ENCODE measurements at places on chromosomes 3 and 15.

DNA sequence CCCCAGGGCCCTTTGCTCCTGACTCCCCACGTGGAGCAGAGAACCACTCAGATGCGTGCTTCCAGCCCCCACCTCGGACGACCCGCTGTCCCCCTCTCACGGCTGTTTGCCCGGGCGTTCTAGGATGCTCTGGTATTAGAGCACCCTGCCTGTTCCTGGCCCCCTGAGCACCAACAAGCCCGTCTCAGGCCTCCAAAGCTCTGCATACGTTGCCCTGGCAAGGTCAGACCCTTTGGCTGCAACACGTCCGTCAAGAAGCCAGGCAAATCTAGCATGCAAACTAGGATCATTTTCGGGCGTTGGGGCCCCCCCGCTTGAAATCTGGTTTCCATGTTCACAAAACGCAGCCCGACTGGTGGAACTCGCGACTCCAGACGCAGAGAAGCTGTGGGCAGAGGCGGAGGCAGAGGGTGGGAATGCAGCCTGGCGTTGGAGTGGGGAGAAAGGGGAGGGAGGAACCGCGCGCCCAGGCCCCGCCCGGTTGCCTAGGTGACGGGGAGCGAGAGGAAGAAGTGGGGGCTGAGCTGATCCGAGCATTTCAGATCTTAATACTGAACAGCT, 86.2 kb upstream of the PIAS1 start:
- DNase-seq, result no peak

GRCh38 chr3:3335903-3336302, 156.4 kb upstream of the CRBN start:
- DNase-seq, result no peak

DNA sequence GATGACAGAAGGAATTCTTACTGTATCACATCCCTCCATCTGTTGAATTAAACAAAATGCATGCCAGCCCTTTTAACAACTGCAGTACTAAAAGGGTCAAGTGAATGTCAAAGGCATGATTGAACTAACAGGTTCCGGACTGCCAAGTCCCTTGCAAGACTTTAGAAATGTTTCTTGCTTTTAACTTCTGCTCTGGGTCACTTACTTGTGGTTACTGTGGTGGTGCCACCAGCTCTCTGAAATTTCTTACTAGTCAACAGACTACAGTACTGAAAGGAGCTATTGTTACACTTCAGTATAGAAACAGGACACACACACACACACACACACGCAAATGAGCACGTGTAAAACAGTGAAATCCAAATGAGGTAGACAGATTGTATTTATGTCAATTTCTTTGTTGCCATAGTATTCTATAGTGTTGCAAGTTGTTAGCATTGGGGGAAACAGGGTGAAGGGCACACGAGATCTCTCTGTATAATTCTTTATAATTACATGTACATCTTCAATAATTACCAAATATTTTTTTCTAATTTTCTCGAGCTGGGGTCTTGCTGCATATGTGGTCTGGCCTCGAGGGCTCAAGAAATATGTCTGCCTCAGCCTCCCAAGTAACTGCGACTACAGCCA, 79.9 kb upstream of the SLC25A26 start:
- no peak for DNase-seq

- no peak for DNase-seq
These were observed 67.2 kb downstream of the EIF4E3 start for GRCh38 chr3:71657831-71658530.

DNA sequence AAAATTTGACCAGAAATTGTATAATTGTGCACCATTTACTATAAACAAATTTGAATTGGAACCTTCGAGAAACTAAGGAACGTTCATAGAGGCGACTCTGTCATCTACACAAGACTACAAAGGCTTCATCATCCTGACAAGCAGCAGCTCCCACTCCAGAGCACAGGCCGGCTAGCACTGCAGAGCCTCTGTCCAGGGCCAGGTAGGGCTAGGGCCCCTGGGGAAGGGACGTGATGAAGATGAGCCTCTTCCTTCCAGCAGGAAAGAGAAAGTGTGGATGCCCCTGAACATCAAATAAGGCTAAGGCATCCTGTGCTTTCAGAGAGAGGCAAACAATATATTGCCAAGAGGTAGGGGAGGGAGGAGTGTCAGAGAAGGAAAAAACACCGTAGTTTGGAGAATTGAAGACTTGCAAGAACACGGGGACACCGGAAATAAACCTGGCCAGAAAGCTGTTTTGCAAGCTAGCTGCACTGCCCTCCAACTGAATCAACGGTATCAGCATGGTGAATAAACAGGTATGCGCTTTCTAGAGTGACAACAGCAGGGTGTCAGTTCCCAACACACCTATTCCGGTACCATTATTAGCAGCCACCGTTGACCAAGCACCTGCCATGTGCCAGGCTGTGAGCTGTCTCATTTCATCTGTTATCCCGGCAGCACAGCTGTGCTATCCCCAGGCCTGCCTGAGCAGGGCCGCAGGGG, 12.4 kb downstream of the XXYLT1 start:
- no peak for DNase-seq

DNA sequence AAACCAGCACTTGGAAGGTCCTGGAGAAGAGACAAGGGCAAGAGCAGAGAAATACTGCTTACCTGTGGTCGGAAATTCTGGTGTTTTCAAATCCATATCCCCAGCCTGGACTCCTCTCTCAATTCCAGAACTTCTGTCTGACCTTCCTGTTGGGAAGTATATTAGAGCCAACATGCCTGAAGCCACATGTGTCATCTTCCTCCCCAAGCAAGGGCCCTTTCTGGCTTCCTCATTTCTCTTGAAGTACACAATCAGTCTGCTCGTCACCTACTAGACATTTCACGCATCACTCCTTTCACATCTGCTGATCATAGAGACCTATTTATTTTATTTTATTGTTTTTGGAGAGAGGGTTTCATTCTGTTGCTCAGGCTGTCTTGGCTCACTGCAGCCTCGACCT, 8.4 kb downstream of the PARP14 start:
- no peak for DNase-seq

DNA sequence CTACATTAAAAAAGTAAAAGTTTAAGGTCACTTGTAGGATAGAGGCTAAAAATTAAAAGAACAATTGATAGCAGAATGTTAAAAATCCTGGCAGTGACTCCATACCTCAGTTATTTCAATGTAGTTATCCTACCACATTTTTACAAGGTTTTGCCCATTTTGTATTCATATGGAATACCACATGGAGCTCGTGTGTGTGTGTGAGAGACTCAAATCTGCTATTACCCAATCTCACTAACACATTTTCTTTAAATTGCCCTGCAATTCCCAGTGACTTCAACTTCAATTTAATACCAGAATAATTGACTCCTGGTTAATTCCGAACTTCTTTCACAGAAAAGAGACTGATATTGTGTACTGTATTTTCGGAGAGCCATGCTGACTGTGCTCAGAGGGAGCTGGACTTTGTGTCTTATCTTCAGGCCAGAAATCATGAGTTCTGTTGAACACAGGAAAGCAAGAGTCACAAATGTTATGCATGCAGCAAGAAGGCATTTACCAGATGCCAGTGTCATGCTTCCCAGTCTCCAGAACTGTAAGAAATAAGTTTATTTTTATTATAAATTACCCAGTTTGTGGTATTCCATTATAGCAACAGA, 529.0 kb upstream of the NECTIN3 start:
- DNase-seq, result no peak

DNA sequence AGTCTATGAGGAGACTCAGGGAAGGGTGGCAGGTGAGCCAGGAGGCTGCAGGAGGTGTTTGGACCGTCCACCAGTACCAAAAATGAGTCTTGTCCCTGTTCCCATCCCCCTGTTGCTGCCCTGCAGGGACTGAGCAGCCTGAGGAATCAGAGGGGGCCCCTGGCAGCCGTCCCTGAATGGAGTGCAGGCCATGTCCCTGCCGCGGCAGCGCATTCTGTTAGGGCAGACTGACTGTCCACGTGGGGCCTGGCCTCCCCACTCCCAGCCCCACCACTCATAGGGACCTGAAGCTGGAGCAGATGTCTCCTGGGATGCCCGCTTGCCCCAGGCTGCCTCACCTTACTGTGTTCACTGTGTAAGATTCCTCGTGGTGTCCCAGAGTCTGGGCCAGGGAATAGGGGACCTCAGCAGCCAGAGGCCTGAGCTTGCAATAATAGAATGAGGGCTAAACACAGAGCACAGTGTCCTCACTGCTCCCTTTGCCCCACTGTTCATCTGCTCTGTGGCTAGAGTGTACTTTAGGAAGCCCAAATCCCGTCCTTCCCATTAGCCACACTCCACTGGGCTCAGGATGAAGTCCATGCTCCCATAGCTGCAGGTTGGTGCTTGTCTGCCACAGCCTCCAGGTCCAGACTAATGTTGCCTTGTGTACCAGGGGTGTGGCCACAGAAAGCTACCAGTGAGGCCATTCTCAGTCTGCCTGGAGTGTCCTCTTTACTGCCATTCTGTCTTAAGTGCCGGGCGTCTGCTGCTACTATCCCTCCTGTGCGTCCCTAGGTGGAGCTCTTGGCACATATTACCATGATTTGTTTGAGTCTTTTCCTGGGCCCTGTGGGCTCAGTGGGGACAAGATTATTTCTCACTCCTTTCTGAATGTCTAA, 63.2 kb downstream of the HCN4 start:
- peak; percentile 46 for DNase-seq

GRCh38 chr3:22704166-22704565, 499.0 kb upstream of the UBE2E2 start:
- no peak for DNase-seq

DNA sequence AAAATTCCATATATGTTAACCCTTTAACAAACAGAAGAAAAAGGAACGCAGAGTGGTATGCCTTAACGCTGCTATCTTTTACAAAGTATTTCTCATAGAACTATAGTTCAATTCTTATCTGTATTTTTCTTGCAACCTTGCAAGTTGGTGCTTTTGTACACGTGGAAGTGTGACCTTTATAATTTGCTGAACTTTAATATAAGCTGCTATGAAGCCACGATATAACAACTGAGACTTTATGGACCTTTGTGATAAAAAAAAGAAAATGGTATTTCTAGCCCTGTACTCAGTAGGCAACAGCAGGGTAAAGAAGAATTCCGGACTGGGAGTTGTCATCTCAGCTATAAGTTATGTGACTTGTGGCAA, 6.3 kb upstream of the TFG start:
- no peak for DNase-seq

GRCh38 chr15:38660738-38661137, 96.1 kb upstream of the RASGRP1 start:
- DNase-seq, result no peak

DNA sequence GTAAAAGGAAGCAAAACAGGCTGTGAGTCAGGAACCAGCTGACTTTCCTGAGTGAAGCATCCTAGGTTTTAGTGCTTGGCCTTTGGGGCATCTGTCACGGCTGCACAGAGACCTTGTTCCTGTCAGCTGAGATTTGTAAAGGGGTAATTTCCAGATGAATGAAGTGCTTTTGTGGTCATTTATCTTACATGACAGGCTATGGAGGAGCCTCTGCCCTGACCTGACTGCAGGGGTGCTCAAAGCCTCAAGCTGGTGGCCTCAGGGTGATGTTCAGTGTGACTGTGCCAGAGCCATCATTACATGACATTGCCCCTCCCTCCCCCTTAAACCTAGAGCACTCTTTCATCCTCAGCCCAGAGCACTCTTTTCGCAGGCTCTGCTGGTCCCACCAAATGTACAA, 132.5 kb downstream of the ARNT2 start:
- DNase-seq, result no peak

DNA sequence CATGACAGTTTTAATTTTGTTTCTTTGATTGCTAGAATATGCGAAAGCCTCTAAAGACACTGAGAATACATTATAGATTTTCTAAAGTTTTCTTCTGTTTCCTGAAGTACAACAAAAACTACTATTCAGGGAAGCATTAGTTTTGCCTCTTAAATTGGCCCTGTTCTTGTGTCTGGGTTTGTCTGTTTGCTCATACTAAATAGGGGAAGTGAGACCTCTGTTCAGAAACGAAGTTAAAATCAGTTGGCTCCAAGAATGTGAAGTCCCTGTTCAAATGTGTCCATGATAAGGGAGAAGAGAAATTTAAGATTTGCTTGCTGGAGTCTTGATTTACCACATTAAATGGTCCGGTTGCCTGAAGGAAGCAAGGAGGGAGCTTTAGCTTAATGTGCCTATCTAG, 327.3 kb upstream of the GBE1 start:
- DNase-seq, result no peak

DNA sequence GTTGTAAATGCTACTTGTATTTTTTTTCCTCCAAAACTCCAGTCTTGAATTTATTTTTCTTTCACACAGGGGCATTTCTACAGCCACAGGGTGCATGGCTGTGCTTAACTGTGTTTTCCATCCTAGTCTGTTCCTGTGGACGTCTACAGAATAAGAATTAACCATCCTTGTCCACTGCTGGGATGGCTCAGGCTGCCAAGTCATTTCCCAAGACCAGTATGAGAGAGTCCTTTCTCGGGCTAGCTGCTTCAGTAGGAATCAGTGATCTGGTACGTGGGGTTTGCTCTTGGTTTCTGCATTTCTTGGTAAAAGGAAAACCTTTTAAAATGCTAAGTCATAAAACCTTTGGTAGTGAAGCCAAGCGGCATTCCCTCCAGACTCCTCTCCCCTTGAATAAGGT, 29.8 kb downstream of the CHDH start:
- no peak for DNase-seq

GRCh38 chr3:170056710-170057454, 19.1 kb downstream of the GPR160 start:
- no peak for DNase-seq

GRCh38 chr3:54180921-54181320, 58.6 kb downstream of the CACNA2D3 start:
- no peak for DNase-seq

GRCh38 chr15:98889930-98890695, 117.5 kb downstream of the PGPEP1L start:
- peak; percentile 99 for DNase-seq

GRCh38 chr15:66023311-66023972, 154.2 kb downstream of the RAB11A start:
- no peak for DNase-seq

- no peak for DNase-seq
These were observed 7.3 kb downstream of the B3GNT5 start for GRCh38 chr3:183260167-183260904.

DNA sequence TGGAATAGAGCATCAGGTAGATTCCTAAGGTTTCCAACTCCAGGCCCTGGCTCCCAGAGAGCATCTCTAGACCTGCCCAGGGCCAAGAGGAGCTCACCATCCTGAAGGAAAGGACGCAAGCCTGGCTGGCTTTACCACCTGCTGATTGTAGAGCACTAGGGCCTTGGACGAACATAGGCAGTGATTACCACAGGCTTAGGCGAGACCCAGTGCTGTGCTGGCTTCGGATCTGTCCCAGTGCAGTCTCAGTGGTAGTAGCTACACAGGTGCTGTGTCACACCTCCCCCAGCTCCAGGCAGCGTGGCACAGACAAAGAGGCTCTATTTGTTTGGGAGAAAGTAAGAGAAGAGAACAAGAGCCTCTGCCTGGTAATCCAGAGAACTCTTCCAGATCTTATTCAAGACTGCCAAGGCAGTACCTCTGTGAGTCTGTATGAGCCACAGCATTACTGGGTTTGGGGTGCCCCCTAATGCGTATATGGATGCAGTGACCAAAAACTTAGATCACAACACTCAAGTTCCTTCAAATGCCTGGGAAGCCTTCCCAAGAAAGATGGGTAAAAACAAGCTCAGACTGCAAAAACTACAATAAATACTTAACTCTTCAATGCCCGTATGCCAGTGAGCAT, 25.4 kb downstream of the ISG20 start:
- no peak for DNase-seq

GRCh38 chr3:46604127-46604526, 8.2 kb upstream of the FAM240A start:
- DNase-seq, result no peak

Data from non-pigmented ciliary epithelial cell (primary cell).